ENCODE measurements at places on chromosomes 2 and 18.

GRCh38 chr2:168809537-168809936 lies 7.1 kb downstream of the NOSTRIN start:
- no peak for DNase-seq

DNA sequence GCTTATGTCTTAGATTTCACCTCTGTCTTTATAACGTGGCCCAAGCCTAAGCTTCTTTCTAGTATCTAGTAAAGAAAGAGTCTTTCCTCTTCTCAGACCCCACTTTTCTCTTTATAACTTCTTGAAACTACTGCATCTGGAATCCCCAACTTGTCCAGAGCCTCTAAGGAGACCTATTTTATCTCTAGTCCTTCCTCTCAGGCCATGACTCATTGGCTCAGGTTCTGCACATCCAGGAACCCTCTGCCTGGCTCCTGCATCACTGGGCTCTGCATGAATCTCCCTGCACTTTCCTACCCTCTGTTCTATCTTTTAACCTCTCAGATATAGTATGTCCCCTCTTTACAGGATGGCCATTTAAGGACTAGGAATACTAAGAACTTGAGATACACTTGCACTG lies 124.7 kb downstream of the DNAH6 start:
- DNase-seq, result no peak

DNA sequence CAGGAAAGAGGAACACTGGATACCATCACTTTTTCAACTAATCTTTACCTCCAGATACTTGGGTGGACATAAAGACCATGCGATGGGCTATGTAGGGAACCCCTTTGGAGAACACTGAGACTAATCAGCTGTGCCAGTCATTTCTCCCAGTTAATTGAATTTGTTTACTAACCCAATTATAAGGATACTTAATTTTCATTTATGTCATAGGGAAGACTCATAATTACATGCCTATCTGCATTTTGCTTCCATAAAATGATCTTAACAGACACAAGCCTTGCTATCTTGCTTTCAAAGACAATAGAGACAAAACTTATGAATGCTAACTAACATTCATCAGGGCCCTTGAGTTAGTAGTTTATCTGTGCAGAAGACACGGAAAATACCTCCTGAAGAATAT lies 68.9 kb upstream of the CAVIN2 start:
- DNase-seq, result no peak

DNA sequence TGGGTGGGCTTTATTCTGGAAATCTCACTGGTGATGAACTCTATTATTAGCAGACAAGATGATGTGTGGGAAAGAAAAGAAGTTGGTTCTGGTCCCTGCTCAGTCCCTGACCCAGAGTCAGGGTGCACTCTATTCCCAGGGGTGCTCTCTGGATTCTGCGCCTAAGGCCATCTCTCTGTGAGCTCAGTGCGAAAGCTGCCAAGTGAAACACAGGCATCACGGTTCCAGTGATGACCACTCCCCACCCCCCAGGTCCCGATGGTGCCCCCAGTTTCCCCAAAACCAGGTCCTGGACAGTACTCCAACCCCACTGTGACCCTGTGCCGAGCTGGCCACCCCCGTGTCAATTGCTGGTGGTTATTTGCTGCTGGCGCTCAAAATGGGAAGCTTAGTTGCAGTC lies 30.1 kb downstream of the RHOB start:
- DNase-seq, result no peak

DNA sequence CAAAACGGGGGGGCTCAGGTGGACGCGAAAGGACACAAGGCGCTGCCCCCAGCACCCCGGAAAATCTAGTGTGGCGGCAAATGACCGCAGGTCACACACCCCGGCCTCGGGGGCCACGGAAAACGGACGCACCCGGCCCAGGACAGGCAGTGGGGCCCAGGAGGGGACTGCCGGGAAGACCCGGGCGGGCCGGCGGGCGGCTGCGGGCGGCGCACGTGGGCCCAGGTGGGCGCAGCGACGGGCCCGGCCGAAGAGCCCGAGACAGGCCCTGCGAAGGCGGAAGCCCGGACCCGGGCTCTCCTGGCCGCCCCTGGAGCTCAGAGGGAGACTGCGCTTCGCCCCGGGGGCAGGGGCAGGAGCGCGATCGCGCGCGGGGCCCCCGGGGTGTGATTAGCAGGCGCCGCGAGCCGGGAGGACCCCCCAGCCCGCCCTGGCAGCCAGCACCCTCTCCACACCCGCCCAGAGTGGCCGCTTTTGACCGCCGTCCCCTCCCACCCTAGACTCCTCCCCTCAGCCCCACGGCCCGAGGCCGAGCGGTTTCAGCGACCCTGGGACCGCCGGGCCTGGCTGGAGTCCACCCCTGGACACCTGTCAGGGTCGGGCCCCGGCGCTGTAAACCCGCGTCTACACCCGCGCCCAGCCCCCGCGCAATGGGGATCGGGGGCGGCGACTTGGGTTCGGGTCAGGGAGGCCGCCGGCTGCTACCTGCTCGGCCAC lies 773 bp downstream of the MBP start:
- DNase-seq, result no peak

GRCh38 chr18:10410472-10411308 lies 43.7 kb upstream of the APCDD1 start:
- no peak for DNase-seq

GRCh38 chr2:157929871-157930667 lies 53.9 kb upstream of the ACVR1 start:
- DNase-seq, result no peak

- DNase-seq, result no peak
Measured at GRCh38 chr18:1252936-1253335, 348.3 kb downstream of the ADCYAP1 start.

- DNase-seq, result no peak
Measured at GRCh38 chr18:2518473-2518872, 52.8 kb downstream of the METTL4 start.

GRCh38 chr2:3217646-3218045 lies 160.0 kb downstream of the EIPR1 start:
- DNase-seq, result no peak

DNA sequence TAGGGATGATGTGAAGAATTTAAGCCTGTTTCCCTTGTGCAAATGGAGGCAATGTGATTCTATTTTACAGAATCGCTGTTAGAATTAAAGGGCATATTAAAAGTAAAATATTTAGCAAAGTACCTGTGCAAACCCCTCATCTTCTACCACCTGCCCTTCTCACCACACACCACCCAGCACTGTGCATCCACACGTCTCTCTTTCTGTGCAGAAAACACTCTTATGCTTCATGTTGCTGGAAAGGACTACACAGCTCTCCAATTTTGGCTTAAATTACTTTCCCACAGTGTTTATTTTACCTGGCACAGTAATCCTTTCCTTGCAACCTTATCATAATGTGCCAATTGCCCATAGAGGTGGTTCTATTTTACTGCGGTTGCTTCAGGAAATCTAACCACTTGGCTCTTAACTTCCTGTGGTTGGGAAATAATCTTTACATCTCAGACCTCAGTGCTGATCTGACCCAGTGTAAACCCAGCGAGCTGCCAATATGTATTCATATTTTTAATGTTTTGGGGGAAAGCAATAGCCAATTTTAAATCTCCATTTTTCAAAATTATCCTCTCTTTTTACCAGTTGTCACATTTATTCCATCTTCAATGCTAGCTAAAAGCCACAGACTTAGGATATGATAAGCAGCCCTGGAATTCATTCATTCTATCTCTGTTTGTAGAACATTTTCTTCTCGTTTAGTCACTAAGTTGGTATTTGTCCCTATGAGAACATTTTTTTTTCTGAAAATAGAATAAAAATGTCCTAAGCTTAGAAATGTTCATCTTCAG lies 250.9 kb downstream of the DSEL start:
- DNase-seq, result no peak

DNA sequence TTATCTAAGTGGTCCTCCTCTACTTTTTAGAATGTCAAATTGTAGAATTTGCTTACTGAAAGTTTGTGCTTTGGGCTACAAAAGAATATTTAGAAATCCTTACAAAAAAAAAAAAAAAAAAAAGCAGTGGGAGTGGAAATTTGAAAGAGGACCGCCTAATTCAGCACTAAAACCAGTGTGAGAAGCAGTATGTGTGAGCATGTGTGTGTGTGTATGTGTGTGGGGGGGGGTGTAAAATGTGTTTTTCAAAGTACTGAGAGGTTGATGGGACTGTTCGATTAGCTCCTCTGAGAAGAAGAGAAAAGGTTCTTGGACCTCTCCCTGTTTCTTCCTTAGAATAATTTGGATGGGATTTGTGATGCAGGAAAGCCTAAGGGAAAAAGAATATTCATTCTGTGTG lies at the start of gene VIT:
TSS of gene VIT (plus strand) at position 175 of the 400 bp plus-strand sequence. CDS start 19,664 bp downstream, outside the sequence.
- DNase-seq, result no peak

DNA sequence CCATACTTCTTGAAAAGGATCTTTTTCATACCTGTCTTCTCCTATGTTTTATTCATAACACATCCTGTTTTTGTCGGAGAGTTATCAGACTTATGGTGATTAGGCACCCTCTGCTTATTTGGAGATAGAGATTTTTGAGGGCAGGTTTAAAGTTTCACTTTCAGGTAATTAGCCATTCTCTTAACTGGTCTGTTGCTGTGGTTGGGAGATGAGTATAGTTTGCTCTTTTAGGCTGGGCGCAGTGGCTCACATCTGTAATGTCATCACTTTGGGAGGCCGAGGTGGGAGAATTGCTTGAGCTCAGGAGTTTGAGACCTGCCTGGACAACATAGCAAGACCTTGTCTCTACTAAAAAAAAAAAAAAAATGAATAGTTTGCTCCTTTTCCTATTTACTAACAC lies 25.3 kb downstream of the SFTPB start:
- DNase-seq, result no peak

GRCh38 chr2:237749002-237749401 lies 49.6 kb upstream of the RBM44 start:
- DNase-seq, result no peak

- no peak for DNase-seq
Measured at GRCh38 chr2:187851955-187852561, 297.8 kb upstream of the TFPI start.

DNA sequence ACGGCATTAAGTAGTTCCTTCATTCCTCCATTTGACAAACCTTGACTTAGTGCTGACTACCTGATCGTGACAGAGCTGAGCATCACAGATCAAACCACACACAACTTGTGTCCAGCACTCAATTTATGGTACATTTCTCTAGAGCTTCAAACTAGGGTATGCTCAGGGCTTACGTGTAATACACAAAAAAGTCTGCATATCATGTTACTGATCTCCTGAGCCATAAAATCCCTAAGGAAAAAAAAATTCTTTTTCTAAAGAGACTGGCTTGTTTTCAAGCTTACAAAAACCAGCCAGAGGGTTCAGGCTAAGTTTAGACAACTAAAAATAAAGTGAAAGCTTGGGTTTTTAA lies 88.0 kb upstream of the ALKAL2 start:
- DNase-seq, result no peak

DNA sequence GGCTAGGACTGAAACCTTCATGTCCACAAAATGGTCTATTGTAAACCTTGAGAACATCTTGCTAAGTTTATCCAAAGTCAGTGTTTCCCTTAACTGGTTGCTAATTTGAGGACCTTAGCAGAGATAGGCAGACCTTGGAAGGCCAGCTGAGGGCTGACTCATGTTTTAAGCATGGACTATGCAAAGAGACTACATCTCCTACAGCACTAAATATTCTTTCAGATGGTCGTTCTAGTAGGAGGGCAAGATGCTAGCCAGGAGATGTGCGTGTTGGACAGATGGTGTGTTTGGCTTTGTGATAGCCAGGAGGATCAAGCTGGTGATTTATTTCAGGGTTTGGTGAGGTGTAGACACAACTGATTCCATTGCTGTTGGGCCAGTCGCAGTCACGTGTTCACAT lies 75.8 kb downstream of the NRP2 start:
- no peak for DNase-seq

- DNase-seq, result no peak
Measured at GRCh38 chr2:150462770-150463169, 24.7 kb downstream of the RND3 start.

GRCh38 chr2:11711751-11712150 lies 34.7 kb upstream of the LPIN1 start:
- DNase-seq, result no peak

GRCh38 chr2:190840569-190841172 lies 40.0 kb upstream of the GLS start:
- DNase-seq, result no peak

- no peak for DNase-seq
Measured at GRCh38 chr18:51054764-51055163, 24.8 kb downstream of the SMAD4 start.

- DNase-seq, result no peak
Measured at GRCh38 chr2:133140620-133141019, 427.6 kb downstream of the NCKAP5 start.

GRCh38 chr18:23634692-23635091 lies 28.0 kb downstream of the ANKRD29 start:
- DNase-seq, result no peak

GRCh38 chr2:33436083-33436482 lies 40.4 kb upstream of the RASGRP3 start:
- no peak for DNase-seq

DNA sequence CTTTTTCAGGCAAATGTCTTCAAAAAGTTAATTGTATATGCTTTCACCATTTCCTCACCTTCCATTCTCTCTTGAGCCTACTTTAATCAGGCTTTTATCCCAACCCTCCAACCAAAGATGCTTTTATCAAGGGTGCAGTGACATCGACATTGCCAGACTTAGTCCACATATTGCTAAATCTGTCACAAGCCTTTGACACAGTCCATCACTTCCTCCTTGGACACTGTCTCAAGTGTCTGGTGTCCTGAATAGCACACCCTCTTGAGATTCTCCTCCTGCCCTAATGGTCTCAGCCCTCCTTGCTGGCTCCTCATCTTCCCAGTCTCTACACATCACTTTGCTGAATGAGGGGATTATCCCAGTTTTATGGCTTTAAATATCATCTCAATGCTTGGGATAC lies 147.5 kb upstream of the SLC39A10 start:
- no peak for DNase-seq

- DNase-seq, result no peak
Measured at GRCh38 chr2:128309280-128310093, 9.2 kb downstream of the HS6ST1 start.

GRCh38 chr2:124561486-124561885 lies 536.4 kb downstream of the CNTNAP5 start:
- no peak for DNase-seq

GRCh38 chr2:159555651-159556392 lies 60.5 kb downstream of the BAZ2B start:
- no peak for DNase-seq

DNA sequence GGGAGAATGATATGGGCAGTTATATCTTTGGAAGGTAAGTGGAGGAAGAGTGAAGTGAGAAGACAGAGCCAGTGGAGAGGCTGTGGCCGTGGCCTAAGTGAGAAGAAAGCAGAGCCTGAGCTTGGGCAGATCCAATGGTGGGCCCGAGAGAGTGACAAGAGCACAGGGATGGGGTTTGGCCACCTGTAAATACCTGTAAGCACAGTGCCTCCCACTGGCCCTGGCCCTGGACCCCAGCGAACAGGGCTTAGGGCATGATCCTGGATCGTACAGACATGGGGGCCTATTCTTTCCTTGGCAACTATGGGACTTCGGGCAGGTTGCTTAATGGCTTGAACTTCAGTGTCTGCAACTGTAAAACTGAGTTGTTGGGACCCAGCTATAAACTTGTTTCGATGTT lies 44.1 kb downstream of the MTCL1 start:
- DNase-seq, result no peak

DNA sequence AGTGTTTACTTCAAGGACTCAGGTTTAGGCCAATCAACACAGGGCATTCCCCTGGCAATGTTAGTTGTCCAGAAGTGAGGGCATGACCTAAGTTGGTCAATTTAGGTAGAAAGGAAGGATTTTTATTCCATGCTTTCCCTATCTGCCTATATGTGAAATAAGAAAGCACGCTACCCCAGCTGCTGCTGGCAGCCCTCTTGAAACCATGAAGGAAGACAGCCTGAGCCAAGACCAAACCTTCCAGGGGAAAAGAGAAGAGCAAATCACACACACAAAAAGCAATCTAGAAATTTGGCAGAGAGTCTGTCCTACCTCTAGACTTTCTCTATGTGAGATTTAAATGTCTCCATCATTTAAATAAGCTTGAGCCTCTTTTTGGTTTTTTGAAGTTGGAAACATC lies 387.6 kb downstream of the TNS1 start:
- DNase-seq, result no peak

All from putamen (tissue), 1 donor.